Glomerular endothelial cell (primary cell): ENCODE measurements at places on chromosomes 3 and 15.

GRCh38 chr3:100136921-100137320, 22.6 kb upstream of the FILIP1L start:
- no peak for DNase-seq

DNA sequence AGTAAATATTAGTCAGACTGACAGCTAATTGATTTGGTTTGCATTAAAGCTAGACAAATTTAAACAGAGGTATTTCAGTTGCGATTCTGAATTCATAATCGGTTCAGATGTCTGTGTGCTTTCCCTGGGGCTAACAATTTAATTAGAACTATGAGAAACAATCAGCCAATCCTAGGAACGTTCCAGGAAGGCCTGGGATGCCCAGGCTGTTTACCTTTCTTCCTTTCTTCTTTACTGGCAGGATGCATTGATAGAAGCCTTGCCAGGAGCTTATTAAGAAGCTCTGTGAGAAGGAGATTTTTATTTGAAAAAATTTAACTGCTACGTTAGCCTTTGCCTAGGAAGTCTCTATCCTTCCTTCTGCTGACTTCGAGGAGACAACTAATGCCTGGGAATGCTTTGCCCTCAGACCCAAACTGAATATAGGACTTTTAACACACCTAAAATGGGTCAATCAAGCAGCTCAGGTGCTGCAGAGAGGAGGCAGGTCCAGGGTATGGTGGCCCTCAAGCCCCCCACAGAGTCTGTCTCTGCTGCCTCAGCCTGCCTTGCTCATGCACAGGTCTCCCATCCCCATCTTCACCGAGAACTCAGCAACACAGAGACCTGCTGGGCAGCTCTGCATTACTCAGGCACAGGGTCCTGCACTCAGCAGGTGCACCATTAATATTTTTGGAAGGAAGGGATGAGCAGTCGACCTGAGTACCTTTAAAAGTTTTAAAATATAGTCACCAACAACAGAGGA, 48.5 kb downstream of the PCSK6 start:
- DNase-seq, result no peak

DNA sequence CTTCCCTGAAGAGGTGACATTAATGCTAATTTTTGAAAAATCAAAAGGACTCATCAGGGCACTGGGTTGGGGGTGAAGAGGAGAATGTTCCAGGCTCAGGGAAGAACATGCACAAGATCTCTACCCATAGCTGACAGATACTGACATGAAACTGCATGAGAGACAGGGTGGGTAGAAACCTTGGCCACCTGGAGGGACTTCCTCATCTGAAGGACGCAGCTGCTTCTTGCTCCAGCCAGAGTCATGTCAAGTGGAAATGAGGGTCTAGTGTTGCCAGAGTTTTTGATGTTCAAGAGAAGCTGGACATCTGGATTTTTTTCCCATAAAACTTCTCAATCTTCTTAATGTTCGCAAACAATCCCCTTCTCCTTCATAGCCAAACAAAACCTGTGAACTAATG, 29.7 kb downstream of the AMOTL2 start:
- DNase-seq, result no peak

GRCh38 chr3:115469649-115470048, 153.7 kb upstream of the GAP43 start:
- no peak for DNase-seq

GRCh38 chr3:45907769-45908705, 21.7 kb downstream of the CCR9 start:
- DNase-seq, result no peak

- DNase-seq, result no peak
Measured at GRCh38 chr3:41307065-41307464, 107.8 kb downstream of the CTNNB1 start.

DNA sequence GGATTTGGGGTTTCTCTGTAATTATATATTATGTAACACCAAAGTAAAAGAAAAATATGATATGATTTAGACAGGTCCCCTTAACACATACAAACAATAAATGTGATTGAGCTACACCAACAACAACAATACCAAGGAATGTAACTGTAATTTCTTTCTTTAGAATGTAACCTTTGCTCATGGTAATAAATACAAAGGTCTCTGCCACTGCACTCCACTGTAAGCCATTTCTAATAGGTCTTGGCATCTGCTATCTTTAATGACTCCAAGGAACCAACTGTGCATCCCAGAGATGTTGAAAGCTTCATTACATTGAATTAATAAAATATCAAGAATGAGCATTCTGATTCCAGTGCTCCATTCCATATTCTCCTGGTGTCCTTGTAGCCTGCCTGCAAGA, 88.8 kb downstream of the PDZRN3 start:
- DNase-seq, result no peak

- no peak for DNase-seq
Measured at GRCh38 chr15:39785139-39785538, 2.5 kb upstream of the FSIP1 start.
